ENCODE measurements at places on chromosomes 1 and 21.

- DNase-seq = no peak
These were observed 96.7 kb downstream of the UCK2 start for GRCh38 chr1:165924117-165924516.

DNA sequence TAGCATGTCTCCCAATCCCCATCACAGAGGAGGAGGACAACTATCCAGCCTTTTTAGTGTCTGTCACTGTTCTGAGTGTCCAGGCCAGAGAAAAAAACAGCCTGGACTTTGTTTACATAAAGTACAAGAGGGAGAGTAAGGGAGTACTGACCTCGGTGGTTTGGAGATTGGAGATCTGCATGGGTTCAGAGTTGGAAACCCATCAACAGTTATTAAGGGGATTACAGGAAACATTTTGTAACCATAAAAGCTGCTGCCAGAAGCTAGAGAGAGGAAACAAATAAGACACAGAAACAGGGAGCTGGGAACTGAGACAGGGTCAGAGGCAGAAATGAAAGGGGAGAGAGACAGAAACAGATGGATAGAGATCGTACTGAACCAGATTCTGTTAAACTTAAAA, 131.5 kb upstream of the CTTNBP2NL start:
- no peak for DNase-seq

- no peak for DNase-seq
These were observed 595.4 kb upstream of the ADAMTS5 start for GRCh38 chr21:27562303-27562702.

DNA sequence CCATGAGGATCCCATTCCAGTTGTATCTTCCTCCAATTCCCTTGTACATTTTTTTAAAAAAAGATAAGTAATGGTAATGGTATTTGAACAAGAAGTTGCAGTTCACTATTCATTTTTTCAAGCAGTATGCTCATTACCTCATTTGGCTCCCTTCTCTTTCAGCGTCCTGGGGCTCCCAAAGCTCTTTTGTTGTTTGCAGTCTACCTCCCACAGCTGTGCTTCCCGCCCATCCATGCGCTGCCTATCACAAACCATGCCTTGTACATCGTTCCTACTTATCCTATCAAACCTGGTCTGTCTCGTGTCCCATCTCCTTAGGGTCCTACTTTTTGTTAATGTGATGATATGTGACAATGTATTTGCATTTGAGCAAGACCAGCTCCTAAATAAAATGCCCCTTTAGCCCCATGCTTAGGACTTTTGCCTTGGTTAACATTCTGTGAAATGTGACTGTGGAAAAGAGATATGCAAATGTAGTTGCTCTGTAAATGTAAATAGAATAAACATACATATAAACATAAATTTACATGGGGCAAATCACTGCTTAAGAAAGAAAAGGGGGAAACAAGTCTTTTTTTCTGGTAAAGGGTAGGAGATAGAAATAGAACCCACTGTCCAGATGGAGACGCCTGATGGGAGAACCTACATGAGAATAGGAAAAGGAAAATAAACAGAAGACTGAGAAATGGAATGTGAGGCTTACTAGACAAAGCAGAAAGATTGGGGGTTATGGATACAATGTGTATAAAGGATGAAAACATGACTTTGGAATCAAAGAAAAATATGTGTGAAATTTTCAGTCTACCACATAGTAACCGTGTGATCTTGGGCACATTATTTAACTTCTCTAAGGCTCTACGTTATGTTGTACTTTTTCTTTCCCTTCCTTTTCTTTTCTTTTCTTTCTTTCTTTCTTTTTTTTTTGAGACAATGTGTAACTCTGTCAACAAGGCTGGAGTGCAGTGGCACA, 59.8 kb upstream of the PLXNA2 start:
- DNase-seq = no peak

- DNase-seq = no peak
These were observed 26.8 kb upstream of the MAP1LC3C start for GRCh38 chr1:242025681-242026080.

DNA sequence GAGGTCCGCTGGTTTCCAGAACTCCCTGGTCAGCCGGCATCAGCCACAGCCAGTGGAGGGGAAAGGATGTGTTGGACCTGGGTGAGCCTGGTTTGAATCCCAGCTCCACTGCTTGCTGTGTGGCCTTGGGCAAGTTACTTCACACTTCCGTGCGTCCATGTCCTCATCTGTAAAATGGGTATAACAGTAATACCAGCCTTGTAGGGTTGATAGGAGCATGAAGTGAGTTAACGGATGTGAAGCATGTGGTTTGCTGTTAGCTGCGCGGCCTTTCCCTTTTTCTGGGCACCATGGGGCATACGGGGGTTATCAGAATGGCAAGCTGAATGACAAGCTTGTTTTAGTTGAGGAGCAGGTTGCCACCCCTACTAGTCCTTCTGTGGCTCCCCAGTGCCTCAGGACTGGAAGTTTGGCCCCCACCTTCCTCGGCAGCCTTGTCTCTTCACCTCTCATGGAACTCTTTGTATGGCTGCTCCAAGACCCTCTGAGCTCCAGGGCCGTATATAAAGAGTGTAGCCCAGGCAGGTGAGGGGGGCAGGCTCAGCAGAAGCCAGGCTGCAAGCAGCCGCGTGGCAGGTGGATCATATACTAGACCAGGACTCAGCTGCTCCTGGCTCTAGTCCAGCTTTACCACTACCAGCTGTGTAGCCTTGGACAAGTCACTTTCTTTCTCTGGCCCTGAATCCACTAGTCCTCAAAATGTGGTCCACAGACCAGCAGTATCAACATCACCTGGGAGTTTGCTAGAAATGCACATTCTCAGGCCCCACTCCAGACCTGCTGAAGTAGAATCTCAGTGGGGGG, 95.4 kb downstream of the LACTBL1 start:
- DNase-seq = no peak

GRCh38 chr1:98256700-98257099, 335.9 kb upstream of the DPYD start:
- DNase-seq = no peak

DNA sequence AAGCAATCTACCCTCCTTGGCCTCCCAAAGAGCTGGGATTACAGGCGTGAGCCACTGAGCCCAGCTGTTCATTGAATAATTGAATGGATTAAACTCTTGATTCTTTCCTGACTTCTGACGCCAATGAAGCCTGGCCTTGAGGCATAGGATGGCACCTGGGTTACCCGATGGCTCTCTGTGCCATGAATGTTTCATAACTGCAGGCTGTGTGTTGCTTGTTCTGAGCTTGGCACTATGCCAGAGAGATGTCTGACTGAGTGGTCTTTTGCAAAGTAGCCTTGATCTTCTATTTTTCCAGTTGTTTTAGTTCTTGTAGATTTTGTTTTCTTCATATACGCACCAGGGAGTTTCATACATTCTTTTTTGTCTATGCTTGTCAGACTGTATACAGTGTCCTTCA, 38.5 kb upstream of the AK4 start:
- no peak for DNase-seq

DNA sequence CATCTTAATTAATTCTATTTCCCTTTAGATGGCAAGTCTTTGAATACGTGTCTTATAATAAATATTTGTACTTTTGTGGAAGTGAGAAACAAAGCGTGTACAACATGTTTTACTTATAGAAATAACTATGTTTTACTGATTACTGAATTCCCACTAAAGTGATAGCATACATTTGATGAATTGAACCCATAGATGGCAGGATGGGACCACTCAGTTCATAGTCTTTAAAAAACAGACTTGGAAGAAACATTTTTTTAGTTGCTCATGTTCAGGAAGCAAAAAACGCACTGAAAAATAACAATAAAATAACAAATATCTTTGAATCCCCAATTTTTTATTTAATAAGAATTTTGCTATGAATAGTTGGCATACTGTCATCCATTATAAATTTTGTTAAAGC, 507.1 kb upstream of the ZRANB2 start:
- no peak for DNase-seq

DNA sequence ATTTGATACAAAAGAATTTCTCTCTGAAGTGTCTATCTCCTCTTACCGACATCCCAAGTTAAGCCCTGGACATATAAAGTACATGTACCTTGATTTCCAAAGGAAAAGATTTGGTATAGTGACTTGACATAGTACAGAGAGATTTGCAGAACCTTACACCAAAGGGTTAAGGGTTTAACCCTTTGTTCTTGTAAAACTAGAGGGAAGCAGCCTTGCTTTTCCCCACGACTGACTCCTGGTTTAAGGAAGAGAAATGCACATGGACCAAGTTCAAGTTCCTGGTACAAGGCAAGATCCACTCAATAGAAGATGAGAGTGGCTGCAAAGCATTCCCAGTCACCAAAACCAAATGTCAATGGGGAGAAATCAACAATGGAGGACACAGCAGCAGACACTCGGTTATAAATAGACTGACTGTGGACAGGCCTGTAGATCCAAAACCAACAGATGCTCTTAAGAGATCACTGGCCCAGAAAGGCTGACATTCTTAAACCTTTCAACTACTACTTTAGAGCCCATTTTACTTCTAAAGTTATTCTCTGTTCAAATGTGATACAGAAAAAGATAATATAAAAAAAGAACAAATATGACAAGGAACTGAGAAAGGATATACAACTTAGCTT, 69.4 kb downstream of the PUM1 start:
- DNase-seq = no peak

DNA sequence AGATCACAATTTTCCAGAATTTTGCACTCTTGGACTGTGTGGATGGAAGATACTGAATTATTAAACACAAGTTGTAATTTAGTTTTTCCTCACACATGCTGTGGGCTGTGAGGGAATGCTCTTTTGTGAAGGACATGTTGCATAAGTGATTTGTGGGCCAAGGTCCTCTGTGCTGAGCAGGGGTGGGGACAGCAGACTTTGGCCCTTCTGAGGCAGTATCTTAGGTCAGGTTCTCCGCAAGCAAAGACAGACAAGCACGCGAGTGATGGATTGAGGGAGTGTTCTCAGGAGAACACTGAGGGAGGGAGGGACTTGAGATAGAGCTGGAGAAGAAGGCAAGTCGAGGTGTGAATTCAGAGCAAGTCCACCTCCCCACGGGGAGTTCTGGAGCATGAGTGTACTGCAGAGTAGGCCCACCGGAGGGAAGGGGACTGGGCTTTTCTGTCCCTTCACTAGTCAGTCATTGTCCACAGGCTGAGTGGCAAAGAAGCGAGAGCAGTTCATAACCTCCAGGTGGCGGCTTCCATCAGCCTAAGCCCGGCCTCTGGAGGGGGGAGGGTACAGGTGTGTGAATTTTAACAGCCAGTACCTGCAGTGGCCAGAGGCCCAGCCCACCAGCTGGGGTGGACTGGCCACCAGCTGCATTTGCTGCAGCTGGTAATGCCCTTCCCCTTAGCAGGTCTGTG, 19.1 kb upstream of the CD101 start:
- DNase-seq = no peak

DNA sequence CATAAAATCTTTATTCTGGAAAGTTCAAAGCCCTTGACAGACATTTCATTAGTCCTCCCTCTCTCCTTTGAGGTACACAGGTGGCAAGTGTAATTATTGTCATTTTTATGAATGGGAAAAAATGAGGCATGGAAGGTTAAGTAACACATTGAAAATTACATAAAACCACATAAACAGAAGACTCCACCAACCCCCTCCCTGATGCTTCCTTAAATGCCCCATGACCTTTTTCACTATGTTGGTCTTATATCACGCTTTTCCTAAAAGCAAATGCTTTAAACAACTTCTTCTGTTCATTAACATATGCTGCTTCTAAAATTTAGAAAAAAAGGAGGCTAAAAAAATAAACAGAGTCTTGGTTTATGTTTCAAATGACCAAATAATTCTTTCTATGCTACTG, 648.4 kb downstream of the PTPRC start:
- no peak for DNase-seq

DNA sequence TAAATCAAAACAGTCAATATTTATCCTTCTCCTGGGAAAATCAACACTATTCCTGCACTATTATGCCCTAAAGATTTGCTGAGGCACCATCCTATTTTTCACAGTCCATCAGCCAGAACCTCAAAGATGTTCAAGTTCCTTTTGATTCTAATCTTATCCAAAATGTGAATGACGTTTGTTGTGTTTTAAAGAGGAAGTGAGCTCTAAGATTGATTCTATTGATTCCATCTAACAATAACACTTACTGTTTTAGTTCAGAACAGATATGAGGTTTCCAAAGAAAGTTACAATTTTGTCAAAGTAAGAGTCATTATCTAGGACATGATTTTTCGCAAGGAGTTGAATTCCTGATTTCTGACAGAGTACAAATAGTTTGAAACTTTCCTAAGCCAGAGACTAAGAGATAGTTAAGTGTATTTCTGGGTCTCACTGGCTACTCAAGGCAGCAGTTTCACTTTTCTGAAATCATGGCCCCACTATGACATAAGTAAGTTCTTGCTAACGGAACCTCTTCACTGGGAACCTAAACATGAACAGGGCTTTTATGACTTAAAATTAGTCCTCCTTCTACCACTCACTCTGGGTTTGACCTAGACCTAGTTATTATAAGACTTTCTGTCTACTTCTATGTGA, 84.7 kb downstream of the LHX9 start:
- no peak for DNase-seq
